ENCODE measurements at places on chromosomes 7 and 10.

GRCh38 chr10:50333872-50334271, 82.6 kb upstream of the ASAH2 start:
- no peak for DNase-seq

- no peak for DNase-seq
Observed at GRCh38 chr10:89738551-89739209, 37.3 kb downstream of the KIF20B start.

GRCh38 chr7:88102675-88103074, 117.2 kb downstream of the SRI start:
- no peak for DNase-seq

DNA sequence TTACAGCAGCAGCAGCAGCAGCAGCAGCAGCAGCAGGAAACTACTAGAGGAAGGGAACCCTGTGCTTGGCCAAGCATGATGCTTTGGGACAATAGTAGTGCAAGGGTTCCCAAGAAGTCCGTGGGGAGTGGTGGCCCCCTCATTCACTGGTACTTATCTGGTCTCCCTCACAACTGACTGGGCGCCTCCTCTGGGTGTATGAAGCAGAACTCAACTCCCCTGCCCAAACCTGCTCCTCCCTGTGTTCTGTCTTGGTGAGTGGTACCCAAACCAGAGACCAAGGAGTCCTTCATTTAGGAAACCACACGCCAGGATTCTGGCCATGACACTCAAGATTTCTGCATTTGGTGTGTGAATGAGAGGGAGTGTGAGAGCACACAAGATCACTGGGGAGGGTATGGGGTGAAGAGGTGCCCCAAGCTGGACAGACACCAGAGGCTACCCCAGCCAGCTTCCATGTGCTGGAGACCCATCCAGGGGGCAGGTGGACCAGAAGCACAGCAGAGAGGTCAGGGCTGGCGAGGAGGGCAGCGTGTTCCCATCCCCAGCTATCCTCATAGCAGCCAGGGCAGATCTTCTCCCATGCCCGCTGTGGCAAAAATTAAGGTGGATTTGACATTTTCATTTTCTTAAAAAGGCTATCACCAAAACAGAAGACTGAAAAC, 10.6 kb upstream of the ZNF777 start:
- DNase-seq, result no peak

GRCh38 chr7:95811846-95812445, 39.6 kb downstream of the DYNC1I1 start:
- DNase-seq, result no peak

DNA sequence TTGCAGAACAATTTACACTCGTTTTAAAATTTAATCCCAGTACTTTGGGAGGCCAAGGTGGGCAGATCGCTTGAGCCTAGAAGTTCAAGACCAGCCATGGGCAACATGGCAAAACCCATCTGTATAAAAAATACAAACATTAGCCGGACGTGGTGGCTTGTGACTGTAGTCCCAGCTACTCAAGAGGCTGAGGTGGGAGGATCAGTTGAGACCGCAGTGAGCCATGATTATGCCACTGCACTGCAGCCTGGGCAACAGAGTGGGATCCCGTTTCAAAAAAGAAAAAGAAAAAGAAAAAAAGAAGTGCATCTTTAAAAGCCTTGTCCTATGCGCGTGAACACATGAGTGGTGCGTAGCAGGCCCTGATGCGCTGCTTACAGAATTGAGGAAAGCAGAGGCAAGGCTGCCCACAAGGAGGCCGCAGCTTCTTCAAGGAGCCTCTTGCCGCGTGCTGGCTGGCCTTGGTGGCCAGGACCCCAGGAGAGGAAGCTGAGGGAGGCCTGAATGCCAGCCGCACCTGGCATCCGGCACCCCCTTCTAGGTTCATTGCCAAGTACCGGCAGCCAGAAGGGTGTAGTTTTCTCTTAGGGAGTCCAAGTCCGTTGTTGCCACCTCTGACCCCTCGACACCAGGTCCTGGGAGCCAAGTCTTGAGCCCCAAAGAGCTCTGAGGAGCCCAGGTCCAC, 124.5 kb downstream of the UBE2H start:
- no peak for DNase-seq

DNA sequence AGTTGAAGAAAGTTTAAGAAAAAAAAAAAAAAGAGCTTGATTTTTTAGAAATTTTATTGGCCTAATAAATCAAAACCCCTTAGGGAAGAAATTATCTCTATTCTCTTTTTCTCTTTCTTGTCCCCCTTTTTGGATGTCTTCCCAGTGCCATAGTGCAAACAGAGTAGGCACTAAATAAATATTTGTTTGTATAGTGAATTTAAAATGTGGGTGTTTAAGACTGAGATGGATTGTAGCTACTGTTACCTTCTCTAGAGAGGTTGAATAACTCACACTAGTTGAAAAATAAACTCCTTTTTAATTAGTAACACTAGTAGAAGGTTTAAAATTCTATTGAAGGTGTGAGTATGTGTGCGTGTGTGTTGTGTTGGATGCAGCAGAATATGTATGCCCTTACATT, 783.8 kb downstream of the NXPH1 start:
- DNase-seq, result no peak

DNA sequence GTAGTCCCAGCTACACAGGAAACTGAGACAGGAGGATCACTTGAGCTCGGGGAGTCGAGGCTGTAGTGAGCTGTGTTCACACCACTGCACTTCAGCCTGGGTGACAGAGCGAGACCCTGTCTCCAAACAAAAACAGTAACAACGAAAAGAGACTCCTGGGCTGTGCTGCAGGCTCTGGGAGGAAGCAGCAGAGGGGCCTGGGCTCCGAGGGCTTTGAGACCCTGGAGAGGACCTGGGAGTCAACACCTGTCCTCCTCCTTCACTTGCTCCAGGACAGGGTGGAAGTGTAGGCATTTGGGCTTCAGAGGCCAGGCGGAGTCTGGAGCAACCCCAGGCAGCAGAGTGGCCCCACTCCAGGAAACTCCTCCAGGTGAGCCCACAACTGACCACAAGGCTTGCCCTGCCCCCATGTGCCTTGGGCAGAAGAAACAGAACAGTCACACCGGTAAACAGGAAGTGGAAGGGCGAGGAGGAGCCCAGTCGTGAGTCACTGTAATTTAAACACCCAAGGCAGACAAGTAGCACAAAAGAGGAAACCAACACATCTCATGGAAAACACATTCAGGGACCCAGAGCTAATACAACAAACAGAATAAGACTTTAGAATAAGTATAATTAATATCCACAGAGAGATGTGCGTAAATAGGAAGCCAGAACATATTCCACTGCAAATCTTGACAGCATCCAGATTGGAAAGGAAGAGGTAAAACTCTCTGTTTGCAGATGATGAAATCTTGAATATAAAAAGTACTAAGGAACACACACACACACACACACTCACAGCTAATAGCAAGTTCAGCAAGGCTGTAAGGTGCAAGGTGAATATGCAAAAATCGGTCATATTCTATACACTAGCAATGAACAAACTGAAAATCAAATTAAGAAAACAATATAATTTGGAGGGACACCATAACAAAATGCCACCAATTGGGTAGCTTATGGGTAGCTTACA, 20.5 kb upstream of the RASGEF1A start:
- DNase-seq, result no peak

- DNase-seq, result peak; percentile 45
Observed at GRCh38 chr10:45464958-45465567, 91.0 kb downstream of the ALOX5 start.

DNA sequence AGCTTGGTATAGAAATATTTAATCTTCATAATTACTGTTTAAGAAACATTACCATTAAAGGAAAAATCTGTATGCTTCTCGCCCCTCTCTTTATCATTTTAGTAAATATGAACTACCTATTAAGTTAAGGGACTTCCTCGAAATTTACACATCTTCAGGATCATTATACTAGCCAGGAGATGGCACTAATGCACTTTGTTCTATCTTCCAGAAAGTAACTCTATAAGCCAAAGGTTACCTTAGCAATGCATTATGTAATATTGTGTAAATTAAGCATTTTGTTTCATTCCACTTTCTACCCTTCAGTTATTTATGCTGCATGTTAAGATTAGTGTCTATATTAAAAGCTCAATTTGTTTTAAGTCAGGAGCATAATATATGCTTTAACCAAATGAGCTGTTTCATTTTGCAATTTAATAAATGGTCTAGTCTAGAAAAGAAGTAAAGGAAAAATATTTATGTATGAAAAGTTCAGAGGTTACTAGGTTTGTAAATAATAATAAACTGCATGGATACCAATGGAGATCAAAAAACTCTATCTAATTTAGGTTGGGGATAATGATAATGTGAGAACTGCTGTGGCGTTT, 128.5 kb downstream of the ANKRD7 start:
- DNase-seq, result peak; percentile 44

GRCh38 chr7:89170628-89171027, 375.1 kb upstream of the TEX47 start:
- DNase-seq, result no peak

Measured in trophoblast cell (in vitro differentiated cells and primary cell).